ENCODE measurements at places on chromosomes 13 and 19. TPM values are rescaled to one million over a fixed set of nuclear protein-coding genes. Genes with fewer than 3 reads are reported as not detected.

The CYP2F1 gene
- not detected for total RNA-seq

The BCAM gene
- 24.1 TPM for total RNA-seq

The CAB39L gene
- total RNA-seq = 111 TPM

The HCST gene
- 1.8 TPM for total RNA-seq

The CSNK1A1L gene
- total RNA-seq = not detected

The NXNL1 gene
- total RNA-seq = not detected

The RGL3 gene
- total RNA-seq = 0.25 TPM

The DMRTC2 gene
- not detected for total RNA-seq

The TEX26 gene
- total RNA-seq = not detected

The PSPC1 gene
- total RNA-seq = 45.8 TPM

The ZNF14 gene
- total RNA-seq = 8.9 TPM

The TGFBR3L gene
- total RNA-seq = 2.8 TPM

The RAB3A gene
- total RNA-seq = 1.1 TPM

The PBX4 gene
- 0.42 TPM for total RNA-seq

The VSTM2B gene
- 0.40 TPM for total RNA-seq

The KASH5 gene
- total RNA-seq = not detected

The STX10 gene
- 52.0 TPM for total RNA-seq

The MEF2B gene
- not detected for total RNA-seq

The FUT2 gene
- not detected for total RNA-seq

The ZNF681 gene
- 1.7 TPM for total RNA-seq

The MCF2L gene
- 34.8 TPM for total RNA-seq

The CGB3 gene
- total RNA-seq = not detected

The ATP4B gene
- total RNA-seq = not detected

The STARD13 gene
- 63.3 TPM for total RNA-seq

The ERVK3-1 gene
- total RNA-seq = 36.1 TPM

The RAB11B gene
- 28.6 TPM for total RNA-seq

The ZNF382 gene
- total RNA-seq = 9.3 TPM

The KCNK6 gene
- total RNA-seq = 9.3 TPM

The HCN2 gene
- 0.27 TPM for total RNA-seq

The TMEM255B gene
- total RNA-seq = 13.2 TPM

The TPP2 gene
- 52.8 TPM for total RNA-seq

The ZNF154 gene
- 8.1 TPM for total RNA-seq

The KLK2 gene
- total RNA-seq = not detected

The CRX gene
- total RNA-seq = not detected

The BEST2 gene
- not detected for total RNA-seq

The FCER2 gene
- not detected for total RNA-seq

The SLITRK1 gene
- not detected for total RNA-seq

The C19orf25 gene
- total RNA-seq = 20.6 TPM

The ZSCAN4 gene
- total RNA-seq = not detected

The EIF3K gene
- 392 TPM for total RNA-seq

The CYSLTR2 gene
- total RNA-seq = 0.16 TPM

The CEACAM21 gene
- total RNA-seq = not detected

The MZF1 gene
- 19.5 TPM for total RNA-seq

The EVI5L gene
- 21.7 TPM for total RNA-seq

The KLK3 gene
- total RNA-seq = not detected

The PGLYRP2 gene
- not detected for total RNA-seq

The ZNF135 gene
- 9.0 TPM for total RNA-seq

The PCDH9 gene
- total RNA-seq = 141 TPM

The SLC7A10 gene
- not detected for total RNA-seq

The ADAMTS10 gene
- total RNA-seq = 20.2 TPM

The ZNF433 gene
- 5.4 TPM for total RNA-seq

The SPRED3 gene
- 0.50 TPM for total RNA-seq

The KIR2DL1 gene
- total RNA-seq = not detected

The ZNF708 gene
- 17.2 TPM for total RNA-seq

The CC2D1A gene
- total RNA-seq = 24.6 TPM

The PSG2 gene
- not detected for total RNA-seq

The MRPL4 gene
- total RNA-seq = 86.0 TPM

The ZNF93 gene
- total RNA-seq = 3.2 TPM

The GSX1 gene
- total RNA-seq = not detected

All from gastroesophageal sphincter (tissue), 4 donors.